ENCODE measurements at places on chromosomes 16 and 17.

- no peak for DNase-seq
Observed at GRCh38 chr17:29156781-29157180, 23.4 kb downstream of the MYO18A start.

DNA sequence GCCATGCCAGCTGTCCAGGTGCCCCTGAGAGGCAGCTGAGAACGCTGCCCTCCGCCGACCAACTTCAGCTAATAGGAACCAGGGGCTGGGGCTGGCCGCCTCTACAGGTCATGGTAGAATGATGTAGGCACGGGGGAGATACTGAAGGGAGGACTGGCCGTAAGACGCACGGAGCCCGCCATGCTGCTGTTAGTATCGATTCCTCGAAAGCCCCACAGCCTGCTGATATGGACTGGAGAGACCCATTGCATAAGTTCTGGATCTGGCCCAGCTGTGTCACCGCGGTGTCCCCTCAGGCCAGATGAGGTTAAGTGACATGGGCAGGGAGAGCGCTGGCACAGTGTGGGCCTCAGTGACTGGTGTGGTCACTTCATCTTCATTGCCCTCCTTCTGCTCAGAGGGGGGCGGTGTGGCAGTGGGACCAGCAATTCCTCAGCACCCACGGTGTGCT lies 75.6 kb downstream of the AMFR start:
- DNase-seq, result no peak

DNA sequence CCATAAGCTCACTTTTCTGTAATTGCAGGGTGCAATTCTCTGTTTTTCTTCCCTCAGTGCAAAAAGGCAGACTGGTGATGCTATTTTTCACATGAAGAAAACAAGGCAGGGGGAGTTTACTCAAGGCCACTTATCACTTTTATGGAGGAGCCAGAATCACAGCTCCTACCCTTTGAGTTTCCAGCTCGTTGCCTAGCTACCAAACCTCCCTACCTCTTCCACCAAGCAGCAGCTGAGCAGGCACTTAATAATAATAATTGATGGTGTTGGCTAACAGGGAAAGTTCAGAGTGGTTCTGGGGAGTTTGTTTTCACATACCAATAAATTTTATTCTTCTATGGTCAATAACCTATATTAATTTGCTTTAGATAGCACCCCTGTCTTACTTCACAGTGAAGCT lies 31.9 kb upstream of the MPHOSPH6 start:
- DNase-seq, result no peak

DNA sequence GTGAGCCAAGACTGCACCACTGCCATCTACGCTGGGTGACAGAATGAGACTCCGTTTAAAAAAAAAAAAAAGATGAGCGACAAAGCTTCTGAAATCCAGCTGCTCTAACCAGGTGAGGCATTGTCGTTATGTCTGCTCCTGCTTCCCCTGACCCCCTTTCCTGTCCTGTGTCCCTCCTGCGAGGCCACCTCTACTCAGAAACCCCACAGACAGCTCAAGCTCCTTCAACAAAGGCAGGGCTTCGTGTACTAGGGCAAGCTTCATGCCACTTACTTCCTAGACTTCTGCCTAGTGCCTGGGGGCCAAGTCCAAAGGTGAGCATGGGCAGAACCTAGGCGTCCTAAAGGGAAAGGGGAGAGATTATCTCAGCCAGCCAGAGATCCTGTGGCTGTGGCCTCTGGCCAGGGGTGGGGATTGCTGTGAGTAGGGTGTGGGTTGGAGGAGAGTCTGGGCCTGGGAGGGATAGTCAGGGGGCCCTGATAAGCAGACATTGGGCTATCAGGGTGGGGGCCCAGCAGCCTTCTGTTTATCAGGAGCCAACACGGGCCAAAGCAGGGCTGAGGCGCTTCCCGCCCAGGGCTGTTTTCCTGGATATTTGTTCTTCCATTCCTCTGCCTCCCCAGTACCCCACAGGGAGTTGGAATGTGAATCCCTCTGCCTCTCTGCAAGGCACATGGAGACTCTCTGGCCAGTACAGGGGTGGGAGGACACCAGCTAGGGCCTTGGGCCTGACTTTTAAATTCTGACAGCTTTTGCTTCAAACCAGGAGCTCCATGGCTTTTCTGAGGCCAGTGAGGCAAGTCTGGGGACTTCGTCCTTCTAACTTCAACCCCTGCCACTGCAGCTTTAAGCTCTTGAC lies 10.4 kb downstream of the ERAL1 start:
- no peak for DNase-seq

DNA sequence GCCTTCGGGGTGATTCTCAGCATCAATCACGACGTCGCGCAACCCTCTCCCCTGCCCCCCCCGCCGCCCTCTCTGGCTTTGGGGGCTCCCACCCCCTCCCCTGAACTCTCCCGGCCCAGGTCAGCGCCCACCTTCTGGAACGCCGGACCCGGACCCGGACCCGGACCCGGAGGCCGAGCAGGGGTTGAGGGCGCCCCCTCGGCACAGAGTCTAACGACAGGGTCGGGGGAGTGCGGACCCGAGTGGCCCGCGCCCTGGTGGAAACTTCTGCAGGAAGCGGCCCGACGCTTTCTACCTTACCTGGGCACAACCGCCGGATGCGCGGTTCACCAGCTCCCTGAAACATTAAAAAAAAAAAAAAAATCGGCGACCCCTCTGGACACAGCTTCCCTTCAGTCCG lies 16.2 kb downstream of the SALL1 start:
- DNase-seq, result no peak

GRCh38 chr17:19718613-19719354 lies 2.4 kb upstream of the SLC47A2 start:
- DNase-seq, result no peak

DNA sequence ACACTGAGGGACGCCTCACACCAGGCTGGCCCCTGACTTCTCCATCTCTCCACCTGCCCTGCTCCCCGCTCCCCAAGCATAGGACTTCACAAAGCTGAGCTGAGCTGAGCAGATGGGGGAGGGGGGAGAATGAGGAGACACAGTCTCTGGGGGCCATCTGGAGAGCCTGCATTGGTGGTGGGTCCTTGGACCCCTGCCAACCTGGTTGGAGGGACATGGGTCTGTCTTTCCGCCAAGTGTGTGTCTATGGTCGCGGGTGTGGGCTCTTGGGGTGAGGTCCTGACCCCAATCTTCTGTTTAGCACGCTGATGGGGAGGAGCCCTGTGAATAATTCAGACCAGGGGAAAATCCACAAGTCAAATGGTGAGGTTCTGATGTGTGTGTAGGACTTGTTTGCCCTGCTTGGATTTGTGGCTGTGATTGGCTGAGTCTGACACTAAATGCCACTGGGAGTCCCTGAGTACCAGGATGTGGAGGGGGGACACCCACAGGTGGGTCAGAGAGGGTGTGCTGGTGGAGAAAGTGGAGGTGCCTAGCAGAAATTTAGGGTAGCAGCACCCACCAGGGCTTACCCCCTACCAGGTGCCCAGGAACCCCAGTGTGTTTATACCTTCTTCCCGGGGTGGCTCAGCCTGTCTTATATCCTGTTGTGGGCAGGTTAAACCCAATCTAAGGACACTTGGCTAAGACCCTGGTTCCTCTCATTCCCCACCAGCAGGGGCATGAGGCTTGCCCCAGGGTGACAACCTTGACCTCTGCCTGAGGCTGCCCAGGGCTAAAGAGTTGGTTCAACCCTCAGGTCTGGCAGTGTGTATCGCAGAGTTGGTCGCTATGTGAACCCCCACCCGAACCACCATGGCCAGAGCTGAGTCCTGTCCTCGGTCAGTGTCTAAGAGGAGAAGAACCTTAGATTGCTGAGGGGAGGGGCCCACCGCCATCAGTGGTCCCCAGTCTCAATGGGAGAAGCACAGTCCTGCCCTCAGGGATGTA lies 2.1 kb downstream of the FMNL1 start:
- no peak for DNase-seq

DNA sequence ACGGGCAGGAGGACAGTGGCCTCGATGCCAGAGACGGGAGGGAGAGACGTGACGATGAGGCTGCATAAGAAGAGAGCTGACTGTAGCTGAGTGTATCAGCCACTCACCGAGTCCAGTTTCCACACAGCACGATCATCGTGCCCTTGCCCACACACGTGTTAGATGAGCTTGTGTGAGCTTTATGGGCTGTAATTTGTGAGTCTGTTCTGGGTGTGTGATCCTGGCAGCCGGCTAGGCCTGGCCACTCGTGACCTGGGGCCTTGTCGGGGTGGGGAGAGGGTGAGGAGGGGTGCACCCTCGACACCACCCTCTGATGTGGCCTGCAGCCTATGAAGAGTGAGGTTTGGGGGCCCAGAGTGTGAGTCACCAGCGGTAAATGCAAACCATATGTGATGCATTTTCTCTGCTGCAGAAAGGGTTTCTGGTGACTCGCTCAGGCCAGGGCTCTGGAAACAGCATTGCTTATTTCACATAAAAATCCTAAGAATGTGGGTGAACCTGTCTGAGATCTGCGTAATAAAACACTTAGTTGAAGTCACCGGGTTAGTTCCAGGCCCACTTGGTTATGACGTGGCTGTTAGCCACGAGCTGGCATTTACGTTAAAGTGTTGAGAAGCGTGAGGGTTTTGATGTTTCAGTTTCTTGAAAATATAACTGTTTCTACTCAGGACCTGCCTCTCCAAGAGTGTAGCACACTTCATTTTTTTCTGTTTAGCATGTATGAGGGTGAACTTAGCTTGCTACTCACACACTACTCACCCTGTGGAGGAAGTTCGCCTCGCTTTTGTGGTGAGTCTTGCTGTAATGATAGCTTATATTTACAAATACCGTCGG lies 4.2 kb downstream of the METRNL start:
- DNase-seq, result no peak

DNA sequence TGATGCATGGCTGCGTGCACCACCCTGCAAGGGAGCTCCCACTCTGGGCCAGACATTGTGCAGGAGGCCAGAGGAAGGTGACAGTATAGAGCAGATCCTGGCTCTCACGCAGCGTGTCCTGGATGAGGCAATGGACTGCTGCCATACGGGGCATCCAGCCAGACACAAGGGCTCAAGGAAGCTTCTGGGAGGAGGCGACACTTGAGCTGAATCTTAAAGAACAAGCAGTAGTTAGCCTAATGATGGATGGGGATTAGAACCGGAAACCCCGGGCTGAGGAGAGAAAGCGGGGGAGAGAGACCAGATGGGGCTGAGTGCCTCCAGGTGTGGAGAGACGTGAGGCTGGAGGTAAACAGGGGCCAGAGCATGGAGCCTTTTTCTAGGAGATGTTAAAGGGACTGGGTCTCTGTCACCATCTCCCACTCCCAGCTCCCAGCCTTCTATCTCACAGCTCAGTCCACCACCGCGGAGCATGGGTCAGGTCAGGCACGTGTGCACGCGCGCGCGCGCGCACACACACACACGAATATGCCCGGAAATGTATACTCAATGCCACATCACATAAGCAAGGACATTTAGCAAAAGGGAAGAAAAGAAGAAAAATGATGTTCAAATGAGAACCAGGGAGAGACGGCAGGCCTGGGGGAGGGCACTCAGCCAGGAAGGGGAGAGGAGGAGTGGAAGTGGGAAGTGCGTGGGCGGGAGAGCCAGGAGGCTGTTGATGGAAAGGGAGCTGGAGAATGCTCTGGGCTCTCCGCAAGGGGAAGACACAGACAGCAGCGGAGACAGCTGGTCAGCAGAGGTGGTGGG lies 46.3 kb downstream of the CCDC42 start:
- DNase-seq, result no peak

GRCh38 chr17:21146362-21147015 lies 19.7 kb downstream of the DHRS7B start:
- no peak for DNase-seq

DNA sequence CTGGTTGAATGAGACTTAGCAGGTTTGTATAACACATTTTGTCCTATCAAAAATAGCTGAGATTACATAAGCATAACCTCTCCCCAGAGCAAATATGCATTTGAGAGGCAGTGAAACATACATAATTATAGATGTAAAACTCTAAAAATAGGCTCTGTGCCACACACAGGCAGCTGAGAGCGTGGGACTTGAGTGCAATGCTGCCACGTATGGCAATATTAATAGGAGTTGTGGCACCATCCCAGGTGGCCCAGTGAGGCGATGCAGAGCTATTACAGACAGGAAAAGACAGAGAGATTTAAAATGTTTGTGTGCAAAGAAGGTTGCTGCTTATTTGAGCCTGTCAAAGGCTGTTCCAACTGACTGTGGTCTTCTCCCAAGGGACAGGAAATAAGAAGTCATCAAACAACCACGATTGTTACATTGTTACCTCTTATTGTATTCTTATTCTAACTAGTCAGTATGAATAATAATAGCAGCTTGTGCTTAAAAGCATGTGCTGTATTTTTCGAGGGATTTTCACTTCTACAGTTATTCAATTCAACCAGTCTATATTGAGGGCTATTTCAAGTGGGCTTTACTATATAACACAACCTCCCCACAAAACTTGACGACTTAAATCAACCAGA lies 116.5 kb downstream of the SALL1 start:
- no peak for DNase-seq

All from cortex of kidney (tissue), 1 donor.